ENCODE measurements at places on chromosomes 12 and 14.

GRCh38 chr12:9022592-9022991 is 33.2 kb downstream of the KLRG1 start:
- no peak for DNase-seq

GRCh38 chr12:127957001-127957660 is 309.8 kb upstream of the TMEM132C start:
- DNase-seq: no peak

GRCh38 chr14:61716956-61717355 is 21.6 kb downstream of the HIF1A start:
- DNase-seq: no peak

DNA sequence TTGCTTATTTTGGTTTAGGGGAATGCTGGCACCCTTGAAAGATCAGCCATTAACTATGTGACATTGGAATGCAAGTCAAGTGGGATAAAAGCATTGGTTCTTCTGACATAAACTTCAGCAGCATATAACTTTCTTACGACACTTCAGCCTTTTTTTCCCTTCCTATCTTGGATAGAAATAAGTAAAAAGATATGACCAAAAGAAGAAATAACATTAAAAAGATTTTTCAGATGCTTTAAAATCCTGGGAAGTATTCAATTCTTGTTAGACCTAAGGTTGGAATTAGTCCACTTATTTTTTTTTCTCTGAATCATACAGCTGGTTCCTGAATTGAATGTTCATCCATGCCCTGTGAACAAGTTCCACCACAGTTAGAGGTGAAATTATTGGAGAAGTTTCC is 85.6 kb upstream of the TSPAN8 start:
- DNase-seq: no peak

- no peak for DNase-seq
Observed at GRCh38 chr14:54609576-54609975, 42.6 kb downstream of the SAMD4A start.

GRCh38 chr14:89302396-89302950 is 114.6 kb downstream of the FOXN3 start:
- DNase-seq: no peak

DNA sequence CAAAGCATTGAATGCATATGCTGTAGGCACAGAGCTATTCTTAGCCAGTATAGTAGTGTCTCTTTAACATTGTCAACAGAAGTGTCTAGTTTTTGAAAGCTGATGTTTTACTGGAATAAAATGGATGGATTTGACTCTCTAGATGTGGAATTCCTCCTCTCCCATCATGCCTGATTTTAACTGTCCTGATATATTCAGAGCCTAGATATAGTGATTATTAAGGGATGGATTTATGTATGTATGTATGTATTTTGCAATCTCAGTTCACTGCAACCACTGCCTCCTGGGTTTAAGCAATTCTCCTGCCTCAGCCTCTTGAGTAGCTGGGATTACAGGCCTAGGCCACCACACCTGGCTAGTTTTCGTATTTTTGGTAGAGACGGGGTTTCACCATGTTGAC is 144.8 kb upstream of the NAV3 start:
- DNase-seq: no peak

- no peak for DNase-seq
Observed at GRCh38 chr12:59294221-59294620, 301.6 kb upstream of the SLC16A7 start.

DNA sequence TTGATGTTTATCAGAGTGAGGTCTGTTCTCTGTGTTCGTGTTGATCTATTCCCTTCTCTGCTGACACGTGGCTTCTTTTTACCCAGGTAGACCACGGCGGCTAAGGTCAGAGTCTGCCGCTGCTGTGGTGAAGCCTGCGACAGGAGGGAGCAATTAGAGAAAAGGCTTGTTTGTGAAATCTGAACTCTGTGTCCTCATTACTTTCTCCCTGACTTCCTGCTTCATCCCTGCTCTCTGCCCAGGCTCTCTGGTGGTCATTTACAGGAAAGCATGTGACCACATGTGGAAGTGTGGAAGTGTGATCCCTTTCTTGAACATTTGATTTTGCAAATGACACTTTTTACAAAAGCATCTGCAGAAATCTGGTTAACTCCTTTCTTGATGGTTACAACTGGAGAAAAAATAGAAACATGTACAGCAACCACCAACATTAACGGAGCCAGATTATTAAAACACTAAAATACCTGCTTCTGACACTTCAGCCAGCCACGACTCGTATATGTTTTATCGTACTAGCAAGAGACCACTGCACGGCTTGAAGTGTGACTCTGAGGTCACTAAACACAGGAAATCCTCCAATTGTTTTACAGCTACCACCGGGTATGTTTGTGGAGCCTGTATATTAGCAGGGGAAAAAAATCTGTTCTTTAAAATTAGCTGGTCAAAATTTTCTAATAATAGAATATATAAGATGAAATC is 388.6 kb upstream of the TMPO start:
- no peak for DNase-seq

DNA sequence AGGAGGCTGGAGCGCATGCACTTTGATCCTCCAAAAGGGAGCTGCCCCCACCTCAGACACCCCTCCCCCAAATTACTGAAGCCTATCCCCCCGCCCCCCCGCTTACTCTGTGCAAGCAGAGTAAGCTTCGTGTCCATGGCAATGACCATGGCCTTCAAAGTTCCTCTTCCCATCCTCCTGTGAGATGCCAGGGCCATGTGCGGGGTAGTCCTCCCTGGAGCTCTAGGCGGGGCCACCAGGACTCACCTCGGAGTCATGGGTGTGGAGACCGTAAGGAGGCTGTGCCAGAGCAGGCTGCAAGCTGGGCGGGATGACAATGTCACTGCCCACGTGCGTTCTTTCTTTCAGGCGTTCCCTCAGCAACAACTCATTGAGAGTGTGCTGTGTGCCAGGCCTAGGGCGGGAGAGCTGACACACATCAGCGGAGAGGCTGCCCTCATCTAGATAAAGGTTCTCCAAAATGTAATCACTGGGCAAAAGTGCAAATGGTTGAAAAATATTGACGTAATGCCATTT is 66.8 kb downstream of the C14orf132 start:
- DNase-seq: no peak

- DNase-seq: no peak
Observed at GRCh38 chr14:53391156-53391555, 238.0 kb upstream of the DDHD1 start.

- DNase-seq: no peak
Observed at GRCh38 chr14:22786685-22787084, 20.2 kb downstream of the OXA1L start.

- no peak for DNase-seq
Observed at GRCh38 chr12:114710151-114710550, 26.2 kb upstream of the TBX3 start.

DNA sequence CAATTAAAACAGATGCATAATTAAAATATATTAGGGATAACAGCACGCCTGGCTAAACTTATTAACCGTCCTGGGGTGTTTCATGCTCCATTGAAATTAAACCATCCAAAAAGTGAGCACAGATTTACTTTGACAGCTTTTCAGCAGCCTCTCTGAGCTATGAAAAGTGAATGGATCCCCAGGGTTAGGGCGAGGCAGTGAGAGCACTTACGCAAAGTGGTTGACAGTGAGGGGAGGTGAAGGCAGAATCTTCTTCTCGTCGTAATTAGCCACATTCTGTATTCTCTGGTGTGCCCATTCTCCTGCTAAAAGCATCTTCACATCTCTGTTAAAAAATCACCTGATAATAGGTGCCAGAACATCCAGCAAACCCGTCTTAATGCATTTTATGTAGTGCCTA is 1.9 kb downstream of the TMTC2 start:
- no peak for DNase-seq

- no peak for DNase-seq
Observed at GRCh38 chr12:106282457-106283097, 20.0 kb upstream of the TCP11L2 start.

DNA sequence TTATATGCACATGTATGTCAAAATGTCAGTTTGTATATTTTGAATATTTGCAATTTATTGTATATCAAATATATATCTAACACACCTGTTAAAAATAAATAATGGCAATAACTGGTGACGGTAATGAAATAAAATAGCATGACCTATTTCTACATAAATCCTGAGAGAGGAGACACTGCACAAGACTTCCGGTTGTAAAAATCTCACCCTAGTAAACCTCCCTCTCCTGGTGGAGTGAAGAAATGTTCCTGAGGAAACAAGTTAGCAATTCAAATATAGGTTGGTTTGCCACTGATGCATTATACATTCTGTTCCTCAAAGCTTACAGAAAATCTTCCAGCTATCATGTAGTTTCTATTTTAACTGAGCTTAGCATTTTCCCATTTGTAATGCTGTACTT is 166.1 kb upstream of the SYT10 start:
- DNase-seq: no peak

- DNase-seq: no peak
Observed at GRCh38 chr12:108468196-108468968, 46.7 kb upstream of the FICD start.

DNA sequence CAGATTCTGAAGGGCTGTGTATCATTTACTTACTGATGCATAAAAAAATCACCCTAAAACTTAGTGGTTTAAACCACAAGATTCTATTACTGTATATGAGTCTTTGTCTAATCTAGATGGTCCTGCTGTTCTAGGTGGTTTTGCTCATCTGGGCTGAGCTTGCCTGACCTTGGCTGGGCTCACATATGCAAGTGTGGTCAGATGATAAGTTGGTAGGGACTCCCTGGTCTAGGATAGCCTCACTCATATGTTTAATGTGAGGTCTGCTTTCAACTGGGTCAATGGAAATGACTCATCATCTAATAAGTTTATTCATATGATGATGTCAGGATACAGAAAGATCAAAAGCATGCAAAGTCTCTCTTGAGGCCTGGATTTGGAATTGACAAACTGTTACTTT is 887.8 kb downstream of the TRHDE start:
- DNase-seq: no peak

GRCh38 chr12:19411234-19412204 is 27.8 kb upstream of the AEBP2 start:
- DNase-seq: no peak

DNA sequence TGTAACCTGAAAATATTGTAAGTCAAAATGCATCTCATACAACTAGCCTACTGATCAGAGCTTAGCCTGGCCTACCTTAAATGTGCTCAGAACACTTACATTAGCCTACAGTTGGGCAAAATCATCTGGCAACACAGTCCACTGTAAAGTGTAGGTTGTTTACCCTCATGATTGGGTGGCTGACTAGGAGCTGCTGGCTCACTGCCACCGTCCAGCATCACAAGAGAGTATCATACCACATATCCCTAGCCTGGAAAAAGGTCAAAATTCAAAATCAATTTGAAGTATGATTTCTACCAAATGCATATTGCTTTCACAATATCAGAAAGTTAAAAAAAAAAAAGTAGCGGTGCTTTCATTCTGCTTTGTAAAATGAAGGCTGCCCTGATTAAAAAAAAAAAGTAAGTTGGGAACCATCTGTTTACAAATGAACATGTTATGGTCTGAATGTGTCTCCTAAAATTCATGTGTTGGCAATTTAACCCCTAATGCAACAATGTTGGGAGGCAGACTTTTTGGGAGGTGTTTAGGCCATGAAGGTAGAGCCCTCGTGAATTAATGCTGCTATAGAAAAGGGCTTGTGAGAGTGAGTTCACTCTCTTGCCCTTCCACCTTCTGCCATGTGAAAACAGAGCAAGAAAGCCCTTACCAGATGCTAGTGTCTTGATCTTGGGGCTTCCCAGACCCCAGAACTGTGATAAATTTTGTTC is 211.8 kb downstream of the PPM1H start:
- no peak for DNase-seq

DNA sequence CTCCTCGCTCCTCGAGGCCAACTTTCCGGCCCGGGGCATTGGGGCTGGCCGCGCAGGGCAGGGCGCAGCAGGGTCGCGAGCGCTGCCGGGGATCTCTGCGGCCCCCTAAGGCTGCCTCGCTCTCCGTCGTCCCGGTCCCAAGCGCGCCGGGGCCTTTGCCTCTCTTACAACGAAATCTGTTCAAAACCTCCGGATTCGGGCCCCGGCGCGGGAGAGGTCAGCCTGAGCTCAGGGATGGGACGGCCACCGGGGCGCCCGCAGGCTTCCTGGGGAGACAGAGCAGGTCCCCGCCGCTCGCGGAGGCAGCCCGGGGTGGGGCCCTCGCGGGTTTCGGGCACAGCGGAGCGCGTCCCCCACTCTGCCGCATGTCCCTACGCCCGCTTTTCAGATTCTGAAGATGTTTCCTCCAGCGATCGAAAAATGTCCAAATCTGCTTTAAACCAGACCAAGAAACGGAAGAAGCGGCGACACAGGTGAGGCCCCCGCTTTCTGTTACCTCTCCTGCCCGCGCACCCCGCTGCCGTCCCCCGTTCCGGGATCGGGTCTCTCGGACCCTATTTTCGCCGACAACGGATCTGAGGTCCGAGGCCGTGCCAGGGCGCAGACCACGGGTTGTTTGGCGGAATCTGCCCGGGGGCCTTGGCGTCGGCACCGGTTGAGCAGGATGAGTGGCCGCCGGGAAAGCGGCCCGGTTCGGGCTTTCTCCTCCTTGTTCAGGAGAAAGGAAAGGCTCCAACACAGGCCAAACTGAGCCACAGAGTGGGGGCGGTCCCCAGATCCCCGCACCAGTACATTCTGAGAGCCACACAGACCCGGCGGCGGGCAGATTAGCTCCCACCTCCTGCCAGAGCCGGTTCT is 1.8 kb downstream of the VSX2 start:
- no peak for DNase-seq

DNA sequence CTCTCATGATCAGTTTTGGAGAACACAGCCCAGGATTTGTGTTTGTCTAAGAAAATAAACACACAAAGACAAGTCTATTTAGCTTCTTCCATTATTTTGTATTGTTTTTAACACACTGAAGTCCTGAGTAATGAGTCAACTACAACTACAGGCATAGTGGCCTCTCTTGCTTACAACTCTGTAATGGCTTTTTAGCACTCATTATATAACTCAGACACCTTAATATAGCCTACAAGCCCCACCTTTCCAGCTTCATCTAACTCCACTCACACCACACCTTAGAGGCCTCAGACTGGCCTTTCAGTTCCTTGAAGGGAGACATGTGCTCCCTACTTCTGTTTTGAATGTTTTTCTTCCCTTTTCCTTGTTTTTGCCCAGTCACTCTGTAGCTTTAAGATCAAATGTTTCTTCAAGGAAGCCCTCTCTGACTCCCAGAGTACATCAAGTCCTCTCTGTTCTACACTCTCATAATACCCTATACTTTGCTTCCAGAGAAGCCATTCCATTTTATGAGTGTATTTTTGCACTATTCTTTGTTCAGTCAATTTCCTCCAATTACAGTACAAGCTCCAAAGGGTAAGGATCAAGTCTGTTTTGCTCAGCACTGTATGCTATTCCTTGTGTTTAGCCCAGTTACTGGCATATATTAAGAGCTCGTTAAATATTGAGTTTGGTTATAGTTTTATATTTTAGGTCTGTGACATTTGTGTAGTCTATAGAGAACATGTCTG is 233.6 kb upstream of the ARHGAP5 start:
- DNase-seq: no peak

GRCh38 chr12:4909734-4910501 is at the start of gene KCNA1:
Gene KCNA1 (plus strand): TSS chr12:4909905. CDS start chr12:4911379, 1,474 bp downstream.
- no peak for DNase-seq

- no peak for DNase-seq
Observed at GRCh38 chr12:107855471-107855870, 81.0 kb downstream of the ASCL4 start.

DNA sequence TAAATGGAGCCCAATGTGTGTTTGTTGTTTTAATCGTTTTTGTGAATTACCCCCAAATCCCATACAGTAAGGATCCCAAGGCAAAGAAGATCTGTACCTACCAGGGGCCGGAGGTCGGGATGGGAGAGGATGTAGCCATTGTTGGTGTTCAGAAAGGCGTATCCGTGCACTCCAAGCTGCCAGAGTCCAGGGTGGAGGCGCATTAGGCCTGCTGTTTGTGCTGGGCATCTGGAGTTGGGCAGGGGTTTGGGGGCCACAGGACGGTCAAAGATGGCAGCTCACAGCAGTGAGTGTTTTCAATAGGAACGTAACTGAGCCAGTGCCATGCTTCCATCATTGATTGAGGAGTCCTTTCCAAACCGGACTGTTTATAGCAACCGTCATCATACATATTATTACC is 40.2 kb downstream of the CACNA2D4 start:
- DNase-seq: no peak

Measured in cortex of kidney (tissue), 1 donor.